ENCODE measurements at places on chromosomes 7 and 10.
A peak's percentile ranks its signal among the peaks of the same experiment; 100 is the strongest.

GRCh38 chr10:73576178-73576889, 14.8 kb downstream of the USP54 start:
- no peak for DNase-seq

GRCh38 chr7:157824819-157825121, 488.0 kb downstream of the DNAJB6 start:
- no peak for DNase-seq

DNA sequence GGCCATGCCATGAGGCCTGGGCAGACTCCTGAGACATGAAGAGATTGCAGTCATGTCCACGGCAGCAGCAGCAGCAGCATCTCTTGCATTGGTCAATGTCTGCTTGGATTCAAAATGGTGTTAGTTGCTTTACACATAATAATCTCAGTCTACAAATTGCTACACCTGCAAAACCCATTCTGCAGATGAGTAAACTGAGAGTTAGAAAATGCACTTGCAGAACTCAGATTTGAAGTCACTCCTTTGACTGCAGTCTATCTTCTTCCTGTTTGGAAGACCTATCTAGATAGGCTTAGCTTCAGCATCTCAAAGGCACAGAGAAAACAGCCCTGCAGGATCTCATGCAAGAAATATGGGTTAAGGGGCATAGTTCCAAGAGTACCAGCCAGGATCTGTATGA, 350.3 kb downstream of the TNS3 start:
- no peak for DNase-seq

GRCh38 chr10:30028006-30028737, 31.2 kb downstream of the JCAD start:
- DNase-seq: no peak

DNA sequence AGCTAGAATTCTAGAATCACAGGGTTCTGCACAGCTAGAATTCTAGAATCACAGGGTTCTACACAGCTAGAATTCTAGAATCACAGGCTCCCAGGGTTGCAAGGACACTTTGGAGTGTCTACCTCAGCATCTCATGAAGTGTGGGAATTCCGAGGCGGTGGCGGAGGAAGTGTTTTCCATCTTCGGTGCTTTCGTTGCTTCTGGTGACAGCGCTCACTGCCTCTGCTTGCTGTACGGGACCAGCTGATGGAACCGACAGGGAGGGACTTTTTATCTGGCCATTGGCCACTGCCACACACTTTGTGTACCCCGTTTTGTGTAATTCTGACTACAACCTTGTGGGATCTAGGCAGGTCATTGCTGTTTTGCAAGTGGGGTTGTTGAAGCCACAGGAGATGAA, 29.5 kb downstream of the LHPP start:
- DNase-seq: no peak

DNA sequence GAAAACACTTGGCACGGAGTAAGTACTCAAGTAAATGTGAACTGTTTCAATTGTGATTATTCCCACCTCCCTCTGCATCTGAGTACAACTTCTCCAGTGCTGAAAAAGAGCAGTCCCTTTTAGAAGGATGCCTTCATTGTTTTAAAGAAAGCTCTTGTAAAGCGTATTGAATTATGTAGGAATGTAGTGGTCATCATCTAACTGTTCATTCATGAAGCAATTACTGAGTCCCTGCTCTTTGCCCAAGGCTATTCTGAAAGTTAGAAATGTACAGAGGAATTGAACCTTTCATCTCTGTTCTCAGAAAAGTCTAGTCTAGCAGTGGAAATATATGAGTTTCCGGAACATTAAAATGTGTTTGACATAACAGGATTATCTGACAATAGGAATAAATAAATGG, 127.8 kb downstream of the CACNB2 start:
- DNase-seq: no peak

DNA sequence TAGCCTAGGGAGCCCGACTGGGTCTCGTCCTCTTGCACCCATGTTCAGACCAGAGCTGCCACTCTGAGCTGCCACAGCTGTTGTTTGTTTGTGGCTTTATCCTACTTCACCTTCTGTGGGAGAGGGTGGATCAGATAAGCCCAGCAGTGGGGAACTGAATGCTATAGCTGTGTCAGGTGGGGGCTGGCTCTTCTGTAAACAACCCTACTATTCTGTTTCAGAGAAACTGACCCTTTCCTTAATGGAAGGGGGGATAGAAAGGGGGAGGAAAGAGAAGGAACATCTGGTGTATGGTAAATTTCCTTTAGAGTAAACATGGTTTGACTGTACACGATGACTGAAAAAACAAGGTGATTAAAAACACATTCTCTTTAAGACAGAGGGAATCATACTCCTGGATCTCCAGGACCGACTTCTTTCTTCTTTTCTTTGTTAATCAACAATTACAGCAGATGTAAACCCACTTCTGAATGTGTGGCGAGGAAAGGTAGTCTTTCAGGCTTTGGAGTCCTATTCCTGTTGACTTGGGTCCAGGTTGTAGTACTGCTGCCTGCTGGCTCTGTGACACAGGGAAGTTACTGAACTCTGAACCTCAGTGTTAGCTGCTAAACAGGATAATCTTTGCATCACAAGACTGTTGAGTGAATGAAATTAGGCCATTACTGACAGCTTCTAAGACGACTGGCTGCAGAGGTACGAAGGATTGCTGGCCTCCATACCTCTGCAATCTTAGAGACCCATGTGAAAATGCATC, 6.0 kb downstream of the PRXL2A start:
- no peak for DNase-seq

DNA sequence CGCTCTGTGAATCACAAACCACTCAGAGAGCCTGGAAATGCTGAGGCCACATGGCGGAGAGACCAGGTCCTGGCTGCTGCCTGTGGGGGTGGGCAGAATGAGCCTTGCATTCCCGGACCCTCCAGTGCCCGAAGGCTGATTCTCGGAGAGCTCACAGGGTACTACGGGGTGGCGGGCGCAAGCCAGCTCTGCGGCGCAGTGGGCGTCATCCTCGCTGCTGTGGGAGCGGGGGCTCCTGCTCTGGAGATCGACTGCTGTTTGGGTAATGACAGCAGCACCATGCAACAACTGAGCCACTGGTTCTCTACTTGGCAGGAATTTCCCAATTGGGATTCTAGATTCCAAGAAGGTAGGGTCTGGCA, 108.0 kb downstream of the PTPRN2 start:
- DNase-seq: no peak

DNA sequence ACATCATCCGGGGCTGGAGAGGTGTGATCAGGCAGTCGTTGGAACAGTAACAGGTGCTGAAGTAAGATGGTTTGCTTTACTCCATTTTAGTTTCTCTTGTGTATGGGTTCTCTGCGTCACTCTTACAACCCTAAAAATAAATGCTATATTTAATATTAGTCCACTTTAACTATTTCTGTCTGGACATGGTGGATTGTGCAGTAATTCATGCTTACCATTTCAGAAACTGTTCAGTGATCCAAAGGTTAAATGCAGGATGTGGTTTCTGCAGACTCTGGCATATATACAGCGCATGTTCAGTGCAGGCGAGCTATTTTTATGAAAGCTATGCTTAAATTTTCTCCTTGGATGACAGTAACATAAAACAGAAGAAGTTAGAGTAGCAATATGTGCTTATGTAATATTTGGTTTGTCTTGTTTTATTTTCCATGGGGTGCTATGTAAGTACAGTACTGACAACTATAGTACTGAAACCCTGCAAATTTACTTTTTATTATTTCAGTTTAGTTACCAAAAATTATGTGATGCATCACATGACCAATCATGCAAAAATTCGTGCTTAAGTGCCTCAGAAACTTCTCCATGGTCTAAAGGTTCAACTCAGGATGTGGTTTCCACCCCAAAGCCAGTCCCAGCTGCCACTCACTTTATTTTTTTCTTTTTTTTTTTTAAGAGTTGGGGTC, 46.6 kb upstream of the GRID1 start:
- DNase-seq: no peak

DNA sequence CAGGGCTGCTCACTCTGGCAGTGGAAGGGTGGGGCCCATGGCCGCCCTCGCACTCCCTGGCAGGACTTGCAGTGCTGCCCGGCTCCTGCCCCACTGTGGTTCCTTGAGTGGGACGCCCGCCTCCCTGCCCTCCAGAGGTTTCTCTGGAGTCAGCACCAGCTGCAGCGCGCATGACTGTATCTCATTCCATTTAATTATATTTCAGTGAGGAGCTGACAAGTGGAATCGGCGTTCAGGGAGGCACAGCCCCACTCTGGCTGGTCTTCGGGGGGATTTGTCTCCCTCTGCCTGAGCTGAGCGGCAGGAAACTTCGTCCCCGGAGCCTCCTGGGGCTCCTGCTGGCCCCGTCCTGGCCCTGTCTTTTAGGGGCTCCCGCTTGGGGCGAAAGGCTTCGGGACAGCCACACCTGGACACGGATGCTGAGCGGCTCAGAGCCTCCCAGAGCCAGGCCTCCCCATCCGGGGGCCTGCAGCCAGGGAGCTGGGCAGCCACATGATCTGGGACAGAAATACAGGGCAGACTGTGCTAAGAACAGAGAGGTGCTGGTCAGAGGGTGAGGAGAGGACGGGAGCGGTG, 75.3 kb upstream of the NKX6-2 start:
- no peak for DNase-seq

GRCh38 chr7:69620063-69620462, 21.8 kb downstream of the AUTS2 start:
- DNase-seq: no peak

DNA sequence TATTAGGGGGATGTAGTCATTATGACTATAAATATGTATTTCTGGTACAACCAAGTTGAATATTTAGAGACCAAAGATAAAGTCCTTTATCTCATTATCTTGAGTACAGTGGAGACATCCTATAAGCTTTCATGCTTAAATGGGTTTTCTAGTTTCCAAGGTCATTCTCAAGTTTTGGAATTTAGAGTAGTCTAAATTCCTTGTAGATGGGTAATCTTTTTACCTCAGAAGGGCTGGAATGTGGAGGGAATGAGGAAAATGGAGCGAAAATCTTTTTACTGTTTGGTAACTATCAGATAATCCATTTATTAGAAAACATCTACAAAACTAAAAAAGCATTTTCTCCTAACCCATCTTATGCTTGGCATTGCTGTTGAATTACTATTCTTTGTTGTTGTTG, 181.3 kb downstream of the RNF133 start:
- no peak for DNase-seq

- no peak for DNase-seq
Measured at GRCh38 chr10:5168897-5169420, 16.0 kb downstream of the AKR1C8 start.

DNA sequence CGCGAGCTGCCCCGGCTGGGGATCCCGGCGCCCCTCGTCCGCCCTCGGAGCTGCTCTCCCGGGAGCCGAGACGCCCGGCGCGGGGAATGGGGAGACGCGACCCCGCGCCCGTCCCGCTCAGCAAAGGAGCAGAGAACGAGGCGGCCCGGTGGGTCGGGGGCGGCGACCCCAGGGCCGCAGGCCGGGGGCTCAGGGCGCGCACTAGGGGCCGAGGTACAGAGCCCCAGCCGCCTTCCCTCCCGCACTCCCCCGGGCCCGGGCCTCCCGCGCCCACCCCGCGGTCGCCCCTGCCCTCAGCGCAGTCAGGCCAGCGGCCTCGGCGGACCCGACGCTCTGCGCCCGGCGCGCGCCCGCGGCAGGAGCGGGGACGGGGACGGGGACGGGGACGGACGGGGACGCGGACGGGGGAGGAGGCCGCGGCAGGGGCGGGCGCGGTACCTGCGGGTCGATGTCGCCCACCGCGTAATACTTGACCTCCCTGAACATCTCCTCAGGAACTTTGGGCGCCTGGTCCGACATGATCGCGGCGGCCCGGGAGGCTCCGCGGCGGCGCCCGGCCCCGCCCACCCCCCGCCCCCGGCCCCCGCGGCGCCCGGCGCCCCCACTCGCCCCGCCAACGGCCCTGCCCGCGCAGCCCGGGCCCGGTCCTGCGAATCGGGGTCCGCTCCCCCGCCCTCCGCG, 373 bp downstream of the PAXIP1 start:
- DNase-seq: no peak

GRCh38 chr7:5495581-5496375, 72.1 kb upstream of the TNRC18 start:
- peak; percentile 33 for DNase-seq

DNA sequence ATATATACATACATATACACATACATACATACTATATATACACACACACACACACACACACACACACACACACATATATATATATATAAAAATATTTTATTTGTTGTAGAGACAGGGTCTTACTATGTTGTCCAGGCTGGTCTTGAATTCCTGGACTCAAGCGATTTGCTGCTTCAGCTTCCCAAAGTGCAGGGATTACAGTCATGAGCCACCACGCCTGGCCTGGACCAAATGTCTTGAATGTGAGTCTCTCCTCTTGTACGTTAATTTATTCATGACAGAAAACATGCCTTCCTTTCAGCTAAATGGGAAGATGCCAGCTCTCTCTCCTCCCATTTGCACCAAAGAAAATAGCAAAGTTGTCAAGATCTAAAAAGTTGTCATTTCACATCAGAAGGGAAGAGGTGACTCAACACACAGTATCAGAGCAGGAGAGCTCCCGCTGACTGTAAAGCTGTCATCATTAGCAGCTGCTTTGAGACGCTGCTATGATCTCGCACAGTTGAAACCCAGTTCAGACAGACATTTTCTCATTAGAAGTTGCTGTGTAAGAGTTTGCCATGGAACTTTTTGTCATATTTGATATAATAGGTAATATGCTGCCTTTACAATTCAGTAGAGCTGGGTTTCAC, 224.3 kb downstream of the SFMBT2 start:
- DNase-seq: no peak

DNA sequence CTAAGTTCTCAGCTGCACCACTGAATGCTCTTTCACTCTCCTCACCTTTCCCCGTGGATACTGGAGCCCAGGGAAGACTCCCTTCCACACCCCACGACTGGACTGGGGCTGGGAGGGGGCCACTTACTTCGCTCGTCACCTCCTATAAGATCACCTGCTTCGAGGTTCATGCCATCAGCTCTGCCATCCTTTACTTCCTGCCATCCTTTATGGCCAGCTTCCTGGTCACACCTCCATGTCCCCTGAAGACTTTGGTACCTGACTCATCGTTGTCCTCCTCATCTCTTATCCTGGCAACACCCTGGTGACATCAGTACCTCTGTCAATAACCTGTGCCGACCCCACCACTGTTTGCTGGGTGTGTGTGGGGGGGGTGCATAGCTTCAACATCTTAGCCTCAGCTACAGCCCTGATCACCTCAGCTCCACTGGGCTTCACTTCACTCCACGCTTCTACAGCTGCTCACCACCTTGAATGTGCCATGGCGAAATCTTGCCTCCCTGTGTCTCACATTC, 8.7 kb upstream of the VDAC2 start:
- no peak for DNase-seq

GRCh38 chr7:130611218-130611617, 57.3 kb downstream of the COPG2 start:
- DNase-seq: no peak

DNA sequence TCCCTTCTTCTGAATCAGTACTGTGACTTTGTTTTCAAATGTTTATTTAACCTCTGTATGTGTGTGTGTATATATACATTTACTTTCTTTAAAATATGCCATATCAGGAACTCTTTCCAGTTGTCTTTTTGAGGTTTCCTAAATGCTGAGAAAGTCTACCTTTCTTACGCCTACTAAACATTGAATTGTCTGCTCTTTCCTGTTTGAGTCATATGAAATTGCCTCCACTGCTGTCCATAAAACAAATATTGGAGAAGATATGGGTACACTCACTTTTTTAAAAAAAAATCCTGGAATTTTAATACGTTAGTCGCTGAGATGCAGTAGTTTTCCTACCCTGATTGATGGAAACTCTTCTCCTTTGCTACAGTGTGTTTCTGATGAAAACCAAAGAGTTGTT, 298.7 kb upstream of the TEX47 start:
- DNase-seq: no peak

- no peak for DNase-seq
Measured at GRCh38 chr10:86878983-86879713, 78.3 kb downstream of the MMRN2 start.

- no peak for DNase-seq
Measured at GRCh38 chr7:72057796-72058195, 354.3 kb downstream of the CALN1 start.
